ENCODE measurements at places on chromosomes 3 and 15.

- DNase-seq: no peak
Observed at GRCh38 chr15:51887887-51888592, 58.6 kb downstream of the TMOD3 start.

GRCh38 chr3:20645340-20645739 lies 459.3 kb upstream of the SGO1 start:
- DNase-seq: no peak

DNA sequence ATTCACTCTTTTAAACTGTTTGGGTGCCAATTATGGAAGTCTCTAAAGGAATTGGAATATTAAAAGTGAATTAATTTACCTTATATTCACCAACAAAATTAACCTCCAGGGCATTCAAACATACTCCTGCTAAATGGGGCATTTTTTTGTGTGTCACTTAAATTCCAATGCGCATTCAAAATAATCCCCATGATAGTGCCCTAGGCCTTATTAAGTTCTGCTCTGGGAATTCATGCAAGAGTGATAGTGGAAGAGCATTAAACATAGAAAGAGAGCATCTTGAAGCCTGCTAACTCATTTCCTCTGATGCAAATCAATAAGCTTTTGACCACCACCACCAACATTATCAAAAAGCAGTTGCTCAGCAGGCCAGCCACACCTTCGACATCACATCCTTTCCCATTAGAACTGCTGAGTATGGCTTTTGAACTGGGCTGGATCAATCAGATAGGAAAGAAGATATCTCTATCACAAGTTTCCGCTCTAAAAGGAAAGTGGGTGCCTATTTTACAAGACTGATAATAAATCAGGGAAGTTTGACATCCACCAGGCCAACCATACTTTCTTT lies 156.7 kb downstream of the TMCO5A start:
- no peak for DNase-seq

- DNase-seq: peak; percentile 66
Observed at GRCh38 chr15:58227706-58228543, 89.7 kb downstream of the AQP9 start.

GRCh38 chr3:121896823-121897222 lies 2.6 kb downstream of the SLC15A2 start:
- no peak for DNase-seq

DNA sequence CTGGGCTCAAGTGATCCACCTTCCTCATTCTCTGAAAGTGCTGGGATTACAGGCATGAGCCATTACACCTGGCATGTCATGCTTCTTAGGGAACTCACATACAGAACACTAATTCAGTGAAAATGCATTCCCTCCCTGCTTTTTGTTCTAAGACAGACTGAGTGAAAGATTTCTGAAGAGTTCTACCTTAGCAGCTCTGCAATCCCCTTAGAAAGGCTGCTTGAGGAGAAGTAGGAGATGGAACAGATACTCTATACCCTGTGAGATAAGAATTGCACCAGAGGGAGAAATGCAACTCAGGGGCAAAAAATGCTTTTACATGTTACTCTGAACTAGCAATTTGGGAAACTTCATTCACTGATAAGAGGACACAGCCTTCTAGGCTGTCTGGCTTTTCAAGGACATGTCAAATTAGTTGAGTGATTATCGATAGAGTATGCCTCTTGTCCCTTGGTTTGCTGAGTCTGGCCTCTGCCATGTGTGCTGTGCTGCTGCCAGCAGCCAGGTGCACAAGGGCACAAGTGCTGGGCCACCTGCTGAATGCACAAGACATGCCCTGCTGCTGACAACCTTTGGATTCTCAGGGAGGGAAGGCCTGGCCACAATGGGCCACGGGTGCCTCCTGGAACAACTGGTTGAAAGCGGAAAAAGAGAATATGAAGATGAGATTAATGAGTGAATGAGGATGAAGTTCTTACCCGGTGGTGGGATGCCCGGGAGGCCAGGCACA lies 17.8 kb downstream of the UQCC5 start:
- no peak for DNase-seq
